ENCODE measurements at places on chromosomes 1 and 21.

DNA sequence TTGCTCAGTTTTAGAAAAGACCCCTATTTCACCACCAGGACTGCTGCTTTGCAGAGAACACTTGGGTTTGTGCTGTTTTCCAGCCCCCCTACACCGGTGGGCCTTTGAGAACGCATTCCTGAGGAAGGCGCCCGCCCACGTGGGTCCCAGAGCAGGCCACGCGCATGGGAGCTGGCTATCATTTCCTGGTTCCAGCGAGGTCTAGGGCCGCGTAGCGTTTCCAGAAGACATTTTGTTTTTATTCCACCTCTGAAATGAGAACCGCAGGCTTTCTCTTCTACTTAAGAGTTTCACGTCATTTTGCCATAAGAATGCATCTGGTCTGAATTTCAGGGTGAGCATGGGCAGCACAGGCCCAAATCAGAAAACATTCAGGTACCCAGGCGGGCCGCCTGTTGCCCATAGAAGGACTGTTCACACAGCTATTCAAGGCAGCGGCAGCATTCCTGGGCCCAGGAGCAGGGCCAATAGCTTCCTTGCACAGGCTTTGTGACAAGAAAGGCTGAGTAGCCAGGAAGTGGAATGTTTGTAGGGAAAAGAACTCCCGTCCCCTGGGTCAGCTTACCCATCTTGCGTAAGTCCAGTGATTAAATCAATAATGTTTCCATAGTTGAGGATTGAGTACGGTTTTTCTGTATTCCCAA, 1.4 kb upstream of the KLHL21 start:
- DNase-seq = no peak

DNA sequence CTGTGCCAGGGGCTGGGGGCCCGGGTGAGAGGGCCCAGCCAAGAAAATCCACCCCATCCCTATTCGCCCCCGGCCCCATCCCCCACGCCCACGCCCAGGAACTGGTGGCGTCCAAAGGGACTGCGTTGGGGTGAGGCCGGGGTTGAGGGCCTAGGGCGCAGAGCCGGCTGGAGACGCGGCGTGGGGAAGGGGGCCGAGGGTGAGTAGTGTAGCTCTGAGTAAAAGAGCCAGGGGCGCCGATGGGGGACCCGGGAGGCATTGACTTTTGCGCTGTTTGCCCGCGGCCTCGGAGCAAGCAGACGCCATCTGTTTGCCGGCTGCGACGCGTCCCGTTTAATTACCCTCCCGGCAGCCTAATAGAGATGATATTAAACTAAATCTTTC, 3.5 kb upstream of the DMRTA2 start:
- DNase-seq = no peak

GRCh38 chr1:32988665-32989064, 24.1 kb upstream of the RNF19B start:
- DNase-seq = peak; percentile 91

GRCh38 chr1:113871597-113872113, at the start of gene PTPN22:
Gene PTPN22, minus strand, starts transcription at chr1:113871712.
- DNase-seq = peak; percentile 45

DNA sequence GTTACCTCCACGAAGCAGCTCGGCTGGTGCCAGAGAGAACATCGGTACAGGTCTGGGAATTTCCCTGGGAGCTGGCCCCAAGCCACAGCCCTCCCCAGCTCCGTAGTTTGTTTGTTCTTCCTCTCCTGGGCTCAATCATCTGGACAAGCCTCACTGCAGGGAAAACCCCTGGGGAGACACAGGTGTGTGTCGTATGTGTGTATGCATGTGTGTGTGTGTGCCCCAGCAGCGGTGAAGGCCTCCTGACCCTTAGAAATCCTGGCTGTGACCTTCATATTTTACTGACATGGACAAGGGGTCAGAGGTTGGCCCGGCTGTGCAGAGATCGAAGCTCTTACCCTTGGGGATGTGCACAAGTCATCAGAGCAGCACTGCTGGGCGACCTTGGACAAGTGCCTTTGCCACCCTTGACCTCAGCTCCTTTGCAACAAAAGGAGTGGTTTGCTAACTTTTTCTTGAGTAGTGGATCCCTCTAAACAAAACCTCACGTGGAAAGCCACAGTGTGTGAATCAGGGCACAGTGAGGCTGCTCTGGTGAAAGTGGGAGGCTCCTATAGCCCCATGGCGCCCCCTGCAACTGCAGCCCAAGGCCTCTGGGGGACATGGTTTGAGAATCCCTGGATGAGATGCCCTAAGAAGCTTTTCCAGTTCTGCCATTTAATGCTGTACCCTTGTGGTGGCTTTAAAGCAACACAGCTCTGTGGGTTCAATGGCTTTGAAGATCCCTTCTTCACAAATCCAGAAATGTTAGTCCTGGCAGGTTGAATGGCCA, 12.3 kb upstream of the IL22RA1 start:
- peak; percentile 35 for DNase-seq
